Fibroblast of pulmonary artery (primary cell): ENCODE measurements at places on chromosomes 5 and 9.
A peak's percentile ranks its signal among the peaks of the same experiment; 100 is the strongest.

GRCh38 chr5:36523450-36523849 is 83.0 kb upstream of the SLC1A3 start:
- DNase-seq = no peak

- peak; percentile 73 for DNase-seq
These were observed 617 bp upstream of the FPGS start for GRCh38 chr9:127801955-127802575.

DNA sequence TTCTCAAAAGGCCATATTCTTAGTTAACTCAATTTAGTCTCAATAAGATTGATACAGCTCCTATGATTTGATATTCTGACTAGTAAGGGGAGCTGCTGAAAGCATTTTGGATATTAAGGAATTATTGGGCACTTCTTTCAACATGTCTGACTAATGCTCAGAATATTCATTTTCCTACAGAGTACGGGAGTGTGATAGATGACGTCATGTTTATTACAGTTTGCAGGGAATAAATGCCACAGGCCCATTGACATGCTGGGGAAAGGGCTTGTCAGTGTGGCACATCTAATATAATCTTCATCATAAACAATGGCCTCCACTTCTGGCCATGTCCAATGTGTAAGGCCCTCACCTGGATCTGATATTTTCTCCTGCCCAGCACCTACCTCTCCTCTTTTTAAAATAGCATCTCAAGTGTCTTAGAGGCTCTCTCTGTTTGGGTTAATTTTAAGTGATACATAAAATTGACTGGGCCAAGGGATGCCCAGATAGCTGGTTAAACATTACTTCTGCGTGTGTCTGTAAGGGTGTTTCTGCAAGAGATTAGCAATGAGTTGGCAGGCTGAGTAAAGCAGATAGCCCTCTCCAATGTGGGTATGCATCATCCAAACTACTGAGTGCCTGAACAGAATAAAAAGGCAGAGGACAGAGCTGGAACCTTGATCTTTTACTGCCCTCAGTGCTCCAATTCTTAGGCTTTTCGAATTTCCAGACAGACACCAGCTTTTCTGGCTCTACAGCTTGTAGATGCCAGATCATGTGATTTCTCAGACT is 99.3 kb downstream of the SLC24A2 start:
- peak; percentile 6 for DNase-seq

- peak; percentile 39 for DNase-seq
These were observed 589.9 kb downstream of the ZNF608 start for GRCh38 chr5:124156415-124156996.

DNA sequence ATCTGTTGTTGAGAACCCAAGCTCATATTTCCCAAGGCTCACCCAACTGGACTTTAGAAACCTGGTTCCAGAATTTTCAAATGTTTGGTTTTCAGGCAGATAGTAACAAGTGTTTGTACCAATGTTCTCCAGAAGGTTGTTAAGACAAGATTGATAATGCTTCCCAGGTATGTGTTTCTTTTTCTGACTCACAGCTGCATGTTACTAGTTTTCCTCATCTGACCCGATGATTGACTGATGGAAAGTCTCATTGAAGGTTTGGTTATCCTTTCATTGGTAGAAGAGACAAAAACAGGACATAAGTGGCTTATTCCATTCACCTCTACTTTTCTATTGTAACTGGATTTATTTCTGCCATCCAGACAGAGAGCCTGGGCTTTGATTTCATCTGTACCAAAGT is 10.4 kb downstream of the BASP1 start:
- DNase-seq = no peak

- DNase-seq = peak; percentile 53
These were observed 7.0 kb downstream of the TRMT10B start for GRCh38 chr9:37760416-37761161.

DNA sequence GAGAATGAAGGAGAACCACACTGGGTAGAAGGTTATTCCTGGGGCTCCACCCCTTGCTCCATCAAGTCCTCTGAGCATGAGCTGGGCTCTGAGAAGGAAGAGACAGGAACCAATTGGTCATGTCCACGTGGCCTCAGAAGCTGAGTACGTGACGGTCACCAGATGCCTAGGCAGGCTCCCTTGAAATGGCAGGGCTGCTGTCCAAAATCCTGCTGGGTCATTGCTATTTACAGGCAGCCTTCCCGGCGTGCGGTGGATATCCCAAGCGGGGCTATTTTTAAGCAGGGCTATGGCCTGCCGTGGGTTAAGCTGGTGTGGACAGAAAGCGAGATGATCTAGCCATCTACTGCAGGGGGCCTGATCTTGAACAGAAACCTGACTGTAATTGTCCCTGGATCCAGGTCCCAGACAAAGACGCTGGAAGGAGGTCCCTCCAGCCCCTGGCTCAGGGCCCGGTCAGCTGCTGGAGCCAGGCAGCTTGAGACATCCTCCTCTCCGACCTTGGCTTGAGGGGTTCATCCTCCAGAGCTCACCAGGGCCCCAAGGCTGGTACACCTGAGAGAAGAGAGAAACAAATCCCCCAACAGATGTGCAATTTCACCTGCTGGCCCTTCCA is 550 bp upstream of the CKMT2 start:
- peak; percentile 36 for DNase-seq
